K562 (cell line): ENCODE measurements at places on chromosomes 3 and 15. TPM values are rescaled to one million over a fixed set of nuclear protein-coding genes. Genes with fewer than 3 reads are reported as not detected.

Gene EXD1
- polyA plus RNA-seq: not detected in 2 replicates

Gene FANCD2
- polyA plus RNA-seq: 96.2 and 114 TPM in 2 replicates

Gene ACKR2
- 0.07 and 0.11 TPM in 2 replicates for polyA plus RNA-seq

Gene EPB42
- 1.3 and 1.6 TPM in 2 replicates for polyA plus RNA-seq

Gene GOLGA8N
- polyA plus RNA-seq: 0.12 and 0.17 TPM in 2 replicates

Gene XYLB
- 12.5 and 12.8 TPM in 2 replicates for polyA plus RNA-seq

Gene C3orf49
- polyA plus RNA-seq: not detected in 2 replicates

Gene TLR9
- not detected in 2 replicates for polyA plus RNA-seq
